GM12878 (cell line): ENCODE measurements at places on chromosomes 2 and 18.

DNA sequence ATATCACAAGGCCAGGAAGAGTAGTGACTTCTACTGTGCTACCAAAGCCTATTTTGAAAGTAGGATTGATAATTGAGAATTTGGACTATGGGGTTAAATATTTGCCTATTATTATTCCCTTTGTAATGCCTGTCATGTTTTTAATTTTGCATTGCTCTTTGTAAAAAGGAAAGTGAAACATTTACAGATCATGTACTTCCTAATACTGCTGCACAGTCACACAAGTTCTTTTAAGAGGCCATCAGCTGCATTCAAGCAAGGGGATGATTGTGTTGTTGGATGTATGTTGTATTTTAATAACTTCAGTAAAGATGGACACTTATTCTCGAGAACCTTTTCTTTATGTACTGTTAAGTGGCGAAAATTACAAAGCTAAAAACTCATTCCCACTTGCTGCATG, 70.1 kb downstream of the PLEKHA3 start:
- DNase-seq, result no peak

- no peak for DNase-seq
These were observed 3.4 kb downstream of the MAP4K3 start for GRCh38 chr2:39433586-39434195.

GRCh38 chr2:232539298-232540231, at the start of gene CHRNG:
TSS of gene CHRNG (plus strand) at chr2:232539692. CDS start at chr2:232539748, 56 bp downstream.
- no peak for DNase-seq

DNA sequence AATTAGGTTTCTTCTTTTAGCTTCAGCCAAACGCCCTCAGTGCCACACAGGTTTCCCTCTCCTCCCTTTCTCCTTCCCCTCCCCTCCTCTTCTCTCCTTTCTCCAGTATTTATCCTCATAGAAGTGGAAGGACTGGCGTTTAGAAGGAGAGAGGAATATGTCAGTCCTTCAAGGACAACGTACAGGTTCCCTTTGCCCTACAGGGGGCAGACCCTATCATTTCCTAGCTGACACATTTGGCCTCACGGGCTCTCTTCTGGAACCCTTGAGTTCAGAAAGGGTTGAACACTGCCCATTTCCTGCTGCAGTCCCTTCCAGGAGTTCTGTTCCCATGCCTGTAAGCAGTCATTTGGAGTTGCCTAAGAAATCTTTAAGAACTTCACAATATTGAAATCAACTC, 46.1 kb downstream of the CDCA7 start:
- no peak for DNase-seq

GRCh38 chr2:126568734-126569133, 87.2 kb upstream of the GYPC start:
- no peak for DNase-seq

- DNase-seq, result no peak
These were observed 305.0 kb upstream of the EPAS1 start for GRCh38 chr2:45992021-45992740.

GRCh38 chr2:18506883-18507509, 53.5 kb downstream of the RDH14 start:
- no peak for DNase-seq

DNA sequence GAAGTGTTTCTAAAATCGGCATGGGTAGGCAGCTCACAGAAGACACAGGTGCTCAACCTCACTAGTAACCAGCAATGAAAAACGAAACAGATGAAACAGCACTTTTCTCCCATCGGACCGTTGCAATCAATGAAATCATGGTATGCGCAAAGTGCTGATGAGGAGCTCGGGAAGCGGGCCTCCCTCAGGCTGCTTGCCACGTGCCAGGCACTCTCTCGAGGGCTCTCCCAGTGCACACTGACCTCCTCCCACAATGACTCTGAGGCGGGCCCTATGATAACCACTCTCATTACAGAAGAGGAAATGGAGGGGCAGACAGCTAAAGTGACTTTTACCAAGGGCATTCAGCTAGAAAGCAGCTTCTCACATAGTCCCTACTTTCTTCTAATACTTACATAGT, 3.8 kb upstream of the ANKRD23 start:
- DNase-seq, result no peak

GRCh38 chr2:17309741-17310339, 208.4 kb downstream of the RAD51AP2 start:
- DNase-seq, result no peak

GRCh38 chr2:181239201-181239799, 217.9 kb upstream of the ITGA4 start:
- no peak for DNase-seq

GRCh38 chr2:177355874-177356273, 36.7 kb upstream of the AGPS start:
- DNase-seq, result no peak

DNA sequence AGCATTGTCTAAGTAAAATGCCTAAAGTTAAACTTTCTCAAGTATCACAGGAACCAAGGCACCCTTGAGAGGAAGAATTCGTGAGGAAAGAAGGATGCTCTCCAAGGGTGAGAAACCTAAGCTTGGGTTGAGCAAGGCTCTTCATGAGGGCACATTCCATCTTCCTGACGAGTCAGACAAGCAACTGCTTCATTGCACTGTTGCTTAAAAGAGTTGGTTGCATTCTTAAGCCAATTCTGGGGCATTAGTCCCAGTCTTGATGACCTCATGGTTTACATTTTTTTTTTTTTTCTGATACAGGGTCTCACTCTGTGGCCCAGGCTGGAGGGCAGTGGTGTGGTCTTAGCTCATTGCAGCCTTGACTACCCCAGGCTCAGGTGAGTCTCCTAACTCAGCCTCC, 237.5 kb downstream of the ACTR3 start:
- DNase-seq, result no peak

GRCh38 chr18:61651145-61651879, 241.5 kb downstream of the RNF152 start:
- DNase-seq, result no peak

GRCh38 chr2:163182764-163183354, 344.3 kb upstream of the KCNH7 start:
- no peak for DNase-seq

GRCh38 chr18:43396266-43396665, 119.0 kb upstream of the SYT4 start:
- DNase-seq, result no peak

- no peak for DNase-seq
These were observed 266.6 kb downstream of the CYP26B1 start for GRCh38 chr2:71880846-71881610.

DNA sequence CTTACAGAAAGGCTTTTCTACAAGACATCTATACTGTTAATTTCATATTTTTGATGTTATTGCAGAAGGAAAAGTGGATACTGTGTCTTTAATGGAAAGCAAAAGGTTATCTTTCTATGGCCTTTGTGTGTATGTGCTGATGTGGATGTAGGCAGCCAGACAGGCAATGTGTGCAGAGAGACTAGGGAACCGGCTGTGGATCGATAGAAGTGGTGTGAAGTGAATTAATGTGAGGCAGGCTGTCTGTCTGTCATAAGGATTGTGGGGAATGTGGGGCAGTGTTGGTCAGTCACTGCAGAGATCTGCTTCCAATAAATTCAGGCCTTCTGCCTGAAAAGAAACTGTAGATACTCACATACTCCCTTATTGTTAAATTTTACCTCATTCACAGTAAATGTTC, 156.7 kb downstream of the WDR7 start:
- DNase-seq, result no peak

DNA sequence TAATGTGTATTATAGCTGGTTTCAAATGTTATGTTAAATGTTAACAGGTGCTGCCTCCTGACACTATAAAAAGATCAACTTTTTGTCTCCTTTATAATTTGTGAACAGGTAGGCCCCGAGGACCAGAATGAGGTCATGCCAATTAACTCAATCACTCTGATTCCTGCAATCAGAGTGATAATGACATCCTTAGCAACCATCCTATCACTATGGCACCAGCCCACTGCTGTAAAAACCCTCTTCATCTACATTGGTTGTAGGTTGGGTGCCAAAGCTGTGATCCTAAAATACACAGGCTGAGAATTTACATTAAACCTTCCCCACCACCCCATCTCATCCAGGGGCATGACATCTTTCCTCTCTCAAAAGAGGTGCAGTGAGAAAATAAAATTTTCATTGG, 103.5 kb downstream of the CPO start:
- DNase-seq, result no peak

- DNase-seq, result peak; percentile 11
These were observed 944.8 kb upstream of the CNTNAP5 start for GRCh38 chr2:123080331-123080730.

DNA sequence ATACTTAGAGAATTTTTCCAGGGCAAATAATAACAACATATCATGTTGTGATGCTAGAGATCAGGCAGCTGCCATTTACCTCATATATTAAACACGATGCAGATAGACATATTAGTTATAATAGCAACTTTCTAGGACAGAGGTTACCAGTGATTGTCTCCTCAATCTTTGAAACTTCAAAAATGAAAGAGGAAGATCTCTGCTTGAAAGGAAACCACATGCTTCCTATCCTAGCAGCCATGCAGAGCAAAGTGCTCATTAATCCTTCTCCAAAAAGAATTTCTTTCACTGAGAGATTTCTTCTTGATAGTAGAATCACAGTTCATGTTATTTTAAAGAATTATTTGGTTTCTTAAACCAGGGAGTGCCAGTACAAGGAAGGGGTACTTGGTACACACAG, 317.2 kb downstream of the CPS1 start:
- DNase-seq, result no peak

GRCh38 chr2:191322828-191323506, 77.8 kb downstream of the MYO1B start:
- DNase-seq, result no peak

- DNase-seq, result no peak
These were observed 7.3 kb downstream of the TEX261 start for GRCh38 chr2:70987386-70987785.
